ENCODE measurements at places on chromosomes 7 and 10.

GRCh38 chr7:85021101-85021704, 165.7 kb downstream of the SEMA3D start:
- DNase-seq = no peak

- DNase-seq = no peak
Measured at GRCh38 chr10:1365540-1366321, 309.5 kb downstream of the WDR37 start.

GRCh38 chr10:119022846-119023552, 6.5 kb upstream of the NANOS1 start:
- no peak for DNase-seq

DNA sequence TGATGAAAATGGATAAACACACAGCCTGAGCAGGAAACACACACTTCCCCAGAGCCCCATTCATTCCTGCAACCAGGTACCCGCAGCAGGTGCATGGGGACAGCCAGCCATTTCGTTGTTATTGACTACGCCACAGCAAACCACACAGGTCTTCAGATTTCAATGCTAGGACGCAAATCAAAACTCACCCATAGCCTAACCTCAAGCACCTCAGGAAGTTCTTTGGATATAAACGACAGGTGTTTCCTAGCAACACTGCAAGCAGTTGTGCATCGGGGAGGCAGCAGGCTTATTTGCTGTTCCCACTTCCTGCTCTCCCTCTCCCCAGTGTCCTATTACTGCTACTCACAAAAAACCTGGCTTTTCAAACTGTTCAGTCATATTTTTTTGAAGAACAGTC, 176.5 kb upstream of the FRMD4A start:
- peak; percentile 48 for DNase-seq

DNA sequence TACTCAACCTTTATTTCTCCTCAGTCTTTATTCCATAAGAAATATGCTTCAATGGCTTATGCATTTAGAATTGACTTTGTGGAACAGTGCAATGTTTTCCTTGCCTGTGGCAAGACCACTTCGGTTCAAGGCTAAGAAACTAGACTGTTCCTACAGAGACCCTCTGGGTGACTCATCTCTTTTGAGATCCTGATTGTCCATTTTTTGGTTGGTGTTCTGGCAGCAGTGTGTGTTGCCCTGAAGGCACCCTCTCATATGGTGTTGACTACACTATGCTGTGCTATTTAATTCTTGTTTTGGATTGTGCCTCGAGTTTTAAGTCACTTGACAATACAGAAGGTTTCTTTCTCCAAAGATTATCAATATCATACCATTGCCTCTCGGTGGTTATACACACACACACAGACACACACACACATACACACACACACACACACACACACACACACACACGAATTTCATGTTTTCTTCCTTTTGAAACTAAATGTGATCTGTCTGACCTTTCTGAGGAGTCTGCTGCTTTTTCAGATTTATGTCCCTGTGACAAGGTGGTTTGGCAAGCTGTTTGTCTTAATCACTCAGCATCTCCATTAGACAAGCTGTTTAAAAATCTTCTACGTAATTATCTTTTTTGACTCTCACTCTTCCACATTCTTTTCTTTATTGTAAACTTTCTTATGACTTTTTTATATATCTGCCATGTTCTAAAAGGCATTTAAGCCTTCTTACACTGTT, 187.2 kb downstream of the VTI1A start:
- DNase-seq = no peak

DNA sequence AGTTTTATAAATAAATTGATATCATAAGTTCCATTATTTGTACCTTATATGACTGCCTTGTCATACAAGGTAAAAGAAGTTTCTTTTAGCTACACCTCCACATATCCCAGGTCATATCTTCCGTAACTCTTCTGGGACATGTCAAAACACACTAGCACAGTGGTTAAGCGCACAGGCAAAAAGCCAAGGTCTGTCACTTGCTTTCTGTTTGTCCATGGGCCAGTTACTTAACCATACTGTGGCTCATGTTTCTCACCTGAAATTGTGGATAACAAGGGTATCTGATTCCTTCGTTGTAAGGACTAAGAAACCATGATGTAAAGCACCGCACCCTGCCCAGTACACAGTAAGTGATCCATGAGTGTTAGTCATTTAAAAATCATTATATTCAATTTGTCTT, 56.2 kb downstream of the SEMA3D start:
- no peak for DNase-seq

Data from T-helper 9 cell (primary cell).